ENCODE measurements at places on chromosomes 7 and 10.

DNA sequence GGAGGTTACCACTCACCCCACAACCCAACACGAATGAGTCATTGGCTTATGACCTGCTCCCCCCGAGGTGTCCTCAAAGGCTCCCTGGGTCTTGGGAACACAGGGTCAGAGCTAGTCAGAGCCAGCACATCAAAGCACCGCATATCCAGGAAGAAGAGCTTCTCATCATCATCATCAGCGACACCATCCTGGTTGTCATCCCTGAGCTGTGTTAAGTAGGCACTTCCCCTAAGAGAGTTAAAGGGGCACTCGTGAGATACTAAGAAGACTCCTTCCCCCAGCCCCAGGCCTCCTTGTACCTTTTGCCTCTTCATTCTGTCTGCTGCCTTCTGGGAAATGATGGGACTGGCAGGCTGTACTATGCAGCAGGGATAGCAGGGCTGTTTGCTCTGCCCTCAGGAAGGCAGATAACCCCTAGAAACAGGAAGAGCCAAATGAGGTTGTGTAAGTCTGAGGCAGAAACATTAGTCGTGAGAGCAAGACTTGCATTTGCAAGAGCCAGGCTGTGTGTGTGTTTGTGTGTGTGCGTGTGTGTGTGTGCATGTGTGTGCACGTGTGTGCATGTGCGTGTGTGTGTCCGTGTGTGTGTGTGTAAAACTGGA, 11.1 kb upstream of the CPA1 start:
- DNase-seq: no peak

- DNase-seq: no peak
These were observed 503.0 kb downstream of the KIF20B start for GRCh38 chr10:90204131-90204955.

GRCh38 chr7:147607157-147607800, 983.3 kb upstream of the C7orf33 start:
- no peak for DNase-seq

DNA sequence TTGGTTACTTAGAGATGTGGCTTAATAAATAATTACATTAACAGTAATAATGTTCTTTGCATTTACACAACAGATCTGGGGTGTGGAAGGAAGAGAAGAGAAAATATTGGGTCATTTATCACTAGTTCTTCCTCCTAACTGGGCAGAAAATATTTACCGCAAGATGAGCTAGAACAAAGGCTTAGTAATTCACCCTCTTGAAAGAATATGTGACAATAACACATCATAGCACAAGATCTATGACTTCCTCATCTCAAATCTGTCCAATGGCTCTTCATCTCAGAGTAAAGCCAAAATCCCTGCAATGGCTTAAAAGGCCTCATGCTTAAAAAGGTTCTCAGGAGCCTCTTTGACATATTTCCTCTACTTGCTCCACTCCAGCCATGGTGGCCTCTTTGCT, 178.6 kb downstream of the ZNF438 start:
- DNase-seq: no peak

DNA sequence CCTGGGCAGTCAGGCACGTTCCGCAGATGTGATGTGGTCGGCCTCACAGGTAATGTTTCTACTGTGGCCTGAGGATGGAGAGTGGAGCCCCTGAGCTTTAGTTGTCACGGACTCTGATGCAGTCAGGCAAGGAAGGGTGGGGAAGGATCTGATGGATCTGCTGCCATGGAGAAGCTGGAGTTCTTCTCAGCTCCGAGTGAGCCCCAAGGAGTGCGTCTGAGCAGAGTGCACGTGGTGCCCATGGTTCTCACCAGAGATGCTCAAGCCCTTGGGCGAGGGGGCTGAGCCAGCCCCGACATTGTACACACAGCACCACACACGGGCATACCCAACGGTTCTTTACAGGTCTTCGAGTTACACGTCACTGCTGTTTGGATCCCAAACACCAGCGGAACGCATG, 192.5 kb downstream of the EBF3 start:
- DNase-seq: no peak

- DNase-seq: no peak
These were observed 88.1 kb downstream of the UNCX start for GRCh38 chr7:1320616-1321240.

DNA sequence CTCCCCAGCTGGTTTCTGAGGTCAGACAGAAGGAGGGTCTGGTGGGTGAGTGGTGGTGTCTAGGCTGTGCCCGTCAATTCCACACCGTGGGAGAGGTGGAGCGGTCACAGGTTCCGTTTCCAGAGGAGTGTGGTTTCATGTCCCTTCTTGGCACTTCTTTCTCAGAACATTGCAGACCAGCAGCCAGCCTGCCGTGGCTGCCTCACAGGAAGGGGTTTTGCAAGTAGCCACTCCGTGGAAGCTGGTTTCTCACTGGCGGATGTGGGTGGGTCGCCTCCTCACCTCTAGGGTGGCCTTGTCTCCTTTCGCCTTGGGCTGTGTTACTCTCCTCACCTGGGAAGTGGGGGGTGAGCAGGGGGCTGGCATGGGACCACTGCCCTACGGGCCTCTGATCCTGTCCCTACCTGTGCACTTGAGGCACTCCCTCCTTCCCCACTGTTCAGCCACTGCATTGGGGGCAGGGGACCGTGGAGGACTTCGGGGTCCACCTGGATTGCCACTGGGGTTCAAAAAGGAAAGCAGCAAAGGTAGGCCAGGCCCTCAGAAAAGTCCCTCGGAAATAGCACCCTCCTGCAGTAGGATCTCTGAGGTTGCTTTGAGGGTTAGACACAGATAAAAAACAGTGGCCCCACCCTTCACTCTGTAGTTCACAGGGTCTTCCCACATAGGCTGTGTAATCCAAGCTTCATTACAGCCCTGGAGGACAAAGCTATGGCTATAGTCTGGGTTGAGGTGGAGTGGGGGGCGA, 33.9 kb downstream of the TSPAN14 start:
- DNase-seq: no peak

DNA sequence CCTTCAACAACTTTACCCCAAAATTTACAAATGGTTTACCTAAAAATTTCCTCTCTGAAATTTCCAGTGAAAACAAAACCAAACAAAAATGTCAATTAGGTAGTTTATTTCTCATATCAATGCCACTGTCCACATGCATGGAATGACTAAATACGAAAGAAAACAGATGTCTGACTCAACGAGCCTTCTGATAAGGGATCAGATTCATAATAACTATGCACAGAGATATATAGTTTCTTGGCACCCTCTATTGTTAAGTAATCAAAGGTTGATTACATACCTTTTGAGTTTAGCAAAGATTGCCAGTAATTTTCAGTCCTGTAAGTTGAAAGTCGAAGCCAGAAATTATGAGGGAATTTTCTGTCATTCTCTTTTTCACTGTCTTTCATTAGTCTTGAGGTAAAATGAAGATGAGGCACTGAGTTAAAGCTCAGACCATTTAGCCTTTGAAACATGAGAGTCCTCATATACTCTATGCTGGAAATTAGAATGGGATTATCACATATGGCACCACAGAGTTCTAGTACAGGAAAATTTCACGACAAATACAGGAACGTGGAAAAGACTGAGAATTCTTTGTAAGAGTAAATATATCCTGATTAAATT, 519.1 kb upstream of the ANKRD30A start:
- DNase-seq: no peak

- no peak for DNase-seq
These were observed 703.5 kb downstream of the GATA3 start for GRCh38 chr10:8758029-8758428.

- DNase-seq: peak; percentile 83
These were observed 423 bp downstream of the BAZ1B start for GRCh38 chr7:73521636-73522104.

GRCh38 chr7:92245487-92246359, at the start of the genes ANKIB1 and KRIT1:
Gene ANKIB1, plus strand, starts transcription at chr7:92245974. Its CDS starts 49,005 bp downstream, at chr7:92294979.
Gene KRIT1, minus strand, starts transcription at chr7:92245914. Its CDS starts 3,779 bp downstream, at chr7:92242135.
- DNase-seq: peak; percentile 86

GRCh38 chr7:22320416-22320815, 36.5 kb downstream of the RAPGEF5 start:
- DNase-seq: no peak

DNA sequence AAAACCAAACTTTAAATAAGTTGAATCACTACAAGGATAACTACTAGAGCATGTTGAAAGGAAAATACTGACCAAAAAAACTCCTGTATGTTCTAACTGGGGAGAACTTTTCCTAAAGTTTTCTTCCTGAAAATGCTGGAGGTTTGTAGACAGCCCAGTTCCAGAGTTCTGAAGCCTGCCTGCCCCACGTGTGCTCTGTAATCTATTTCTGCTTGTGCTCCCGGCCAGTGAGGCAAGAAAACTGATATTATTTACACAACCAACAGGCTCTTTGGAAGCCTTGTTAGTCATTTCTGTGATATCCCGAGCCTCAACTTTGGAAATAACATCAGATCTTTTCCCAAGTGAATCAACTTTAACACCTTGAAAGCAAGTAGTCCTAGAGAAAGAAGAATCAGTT, 46.7 kb downstream of the ZFAND4 start:
- DNase-seq: no peak

DNA sequence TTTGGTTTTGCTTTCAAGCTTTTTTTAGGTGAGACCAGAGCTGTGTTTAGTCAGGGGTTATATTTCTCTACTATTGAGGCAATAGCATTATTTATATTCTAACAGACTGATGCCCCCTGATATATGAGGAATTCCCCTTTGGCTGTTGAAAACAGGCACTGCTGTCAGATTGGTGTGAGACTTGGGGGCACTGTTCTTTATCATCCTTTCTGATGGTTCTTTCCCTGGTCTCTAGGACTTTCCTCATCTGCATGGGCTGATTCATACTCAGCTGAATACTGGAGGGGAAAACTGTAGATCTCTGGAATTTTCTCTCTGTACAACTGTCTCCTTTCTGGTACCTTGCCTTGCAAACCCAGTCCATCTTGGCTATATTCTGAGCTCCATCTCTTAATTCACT, 10.0 kb upstream of the ICA1 start:
- no peak for DNase-seq

- DNase-seq: no peak
These were observed 264.4 kb downstream of the TNS3 start for GRCh38 chr7:47317487-47317886.

DNA sequence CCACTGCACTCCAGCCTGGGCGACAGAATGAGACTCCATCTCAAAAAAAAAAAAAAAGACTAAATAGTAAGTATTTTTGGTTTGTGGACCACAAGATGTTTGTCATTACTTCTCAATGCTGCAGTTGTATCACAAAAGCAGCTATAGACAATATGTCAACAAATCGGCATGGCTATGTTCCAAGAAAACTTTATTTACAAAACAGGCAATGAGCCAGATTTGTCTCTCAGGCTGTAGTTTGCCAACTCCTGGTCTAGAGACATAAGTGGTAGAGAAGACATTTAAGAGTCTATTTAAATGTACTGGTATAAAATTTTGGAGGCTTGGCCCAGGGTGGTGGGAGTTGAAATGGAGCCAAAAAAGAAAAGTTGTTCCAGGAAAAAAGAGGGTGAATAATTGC, 185.8 kb downstream of the SORCS1 start:
- no peak for DNase-seq

DNA sequence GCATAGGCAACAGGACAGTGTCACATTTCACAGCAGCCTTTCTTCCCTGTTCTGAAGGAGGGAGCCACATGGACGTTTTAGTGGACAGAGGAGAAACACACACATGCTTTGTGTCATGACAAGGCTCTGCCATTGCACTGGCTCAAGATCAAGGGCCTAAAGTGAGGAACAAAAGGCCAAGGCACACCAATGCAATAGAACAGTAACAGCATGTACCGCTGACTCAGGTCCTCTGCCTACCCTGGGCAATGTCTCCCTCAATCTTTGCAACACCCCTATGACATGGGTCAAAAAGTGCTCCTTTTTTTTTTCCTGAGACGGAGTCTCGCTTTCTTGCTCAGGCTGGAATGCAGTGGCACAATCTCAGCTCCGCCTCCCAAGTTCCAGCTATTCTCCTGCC, 57.8 kb upstream of the SDK1 start:
- DNase-seq: no peak
